Stimulated activated memory B cell treated with anti-CD40 and anti-IgM and Interleukin-4, amounts not matched to agents 10 μg/mL and 1 μg/mL and 100 μg/mL, for 72 hours (primary cell): ENCODE measurements at places on chromosomes 3 and 15.

- no peak for ATAC-seq
Measured at GRCh38 chr3:113151461-113152031, 59.8 kb upstream of the BOC start.

- no peak for ATAC-seq
Measured at GRCh38 chr3:121063628-121064027, 155.6 kb downstream of the STXBP5L start.

DNA sequence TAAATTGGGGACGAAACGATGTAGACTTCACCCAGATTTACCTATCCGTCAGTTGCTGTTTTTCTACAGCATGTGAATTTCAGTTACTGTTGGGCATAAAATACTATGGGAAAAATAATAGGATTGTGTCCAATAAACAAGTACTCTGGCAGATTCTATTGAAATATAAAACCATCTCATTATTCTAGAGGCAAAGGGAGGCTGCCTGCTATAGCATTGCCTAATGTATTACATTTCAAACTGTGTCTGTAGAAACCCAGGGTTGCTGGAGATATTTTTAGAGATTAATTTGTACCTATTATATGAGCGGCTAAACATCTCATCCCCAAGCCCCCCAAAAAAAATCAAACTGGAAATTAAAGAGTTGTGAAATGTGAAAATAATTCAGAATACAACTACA is 159.6 kb upstream of the IL12A start:
- ATAC-seq, result no peak

DNA sequence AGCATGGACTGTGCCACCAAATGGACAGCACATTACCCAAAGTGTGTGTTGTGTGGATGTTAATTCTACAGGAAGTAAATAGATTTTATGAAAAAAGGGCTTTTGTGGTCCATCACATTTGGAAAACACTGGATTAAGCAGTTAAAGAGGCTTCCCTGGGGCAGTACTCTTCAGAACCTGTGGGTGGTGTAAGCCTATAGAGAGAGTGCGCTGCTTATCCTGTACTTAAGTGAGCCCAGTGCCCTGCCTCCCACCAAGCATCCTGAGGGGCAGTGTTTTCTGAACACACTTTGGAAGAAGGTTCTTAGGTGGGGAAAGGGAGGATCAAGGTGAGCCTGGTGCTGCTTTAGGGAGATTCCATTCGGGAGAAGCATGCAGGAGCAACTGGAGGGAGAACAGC is 10.9 kb downstream of the TTLL3 start:
- no peak for ATAC-seq

GRCh38 chr15:92407916-92408315 is 14.2 kb downstream of the ST8SIA2 start:
- ATAC-seq, result no peak

DNA sequence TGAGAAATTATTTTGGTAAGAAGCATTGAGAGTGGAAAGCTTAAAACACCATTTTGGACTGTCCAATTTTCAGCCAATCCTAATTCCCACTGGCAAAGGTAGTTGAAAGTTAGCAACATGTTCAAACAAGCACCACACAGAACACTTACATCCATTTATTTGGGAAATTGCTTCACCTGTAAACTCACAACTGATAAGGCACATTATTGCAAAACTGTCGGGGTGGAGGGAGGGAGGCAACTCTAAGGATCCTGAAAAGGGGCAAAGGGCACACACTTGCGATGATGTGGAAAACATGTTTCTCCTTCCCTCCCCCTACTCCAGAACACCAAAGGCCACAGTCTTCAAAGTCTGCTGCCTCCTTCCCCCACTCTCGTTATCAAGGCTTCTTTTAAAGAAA is 9.4 kb downstream of the TMEM41A start:
- ATAC-seq, result no peak

DNA sequence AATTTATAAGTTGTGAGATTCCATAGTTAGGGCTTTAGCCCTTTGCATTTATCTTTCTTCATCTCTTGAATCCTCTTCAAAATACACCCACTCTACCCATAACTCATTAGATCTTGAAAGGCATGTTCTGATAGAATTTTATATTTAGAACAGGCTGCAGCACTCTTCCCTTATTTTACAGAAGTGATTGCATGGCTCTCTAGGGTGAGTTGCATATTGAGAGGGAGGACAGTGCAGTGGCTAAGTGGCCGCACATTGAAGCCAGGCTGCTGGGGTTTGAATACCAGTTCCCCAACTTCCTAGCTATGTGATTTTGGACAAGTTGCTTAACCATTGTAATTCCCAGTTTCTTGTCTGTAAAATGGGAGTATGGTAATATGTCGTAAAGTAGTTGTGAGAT is 2.5 kb downstream of the CD86 start:
- ATAC-seq, result no peak

DNA sequence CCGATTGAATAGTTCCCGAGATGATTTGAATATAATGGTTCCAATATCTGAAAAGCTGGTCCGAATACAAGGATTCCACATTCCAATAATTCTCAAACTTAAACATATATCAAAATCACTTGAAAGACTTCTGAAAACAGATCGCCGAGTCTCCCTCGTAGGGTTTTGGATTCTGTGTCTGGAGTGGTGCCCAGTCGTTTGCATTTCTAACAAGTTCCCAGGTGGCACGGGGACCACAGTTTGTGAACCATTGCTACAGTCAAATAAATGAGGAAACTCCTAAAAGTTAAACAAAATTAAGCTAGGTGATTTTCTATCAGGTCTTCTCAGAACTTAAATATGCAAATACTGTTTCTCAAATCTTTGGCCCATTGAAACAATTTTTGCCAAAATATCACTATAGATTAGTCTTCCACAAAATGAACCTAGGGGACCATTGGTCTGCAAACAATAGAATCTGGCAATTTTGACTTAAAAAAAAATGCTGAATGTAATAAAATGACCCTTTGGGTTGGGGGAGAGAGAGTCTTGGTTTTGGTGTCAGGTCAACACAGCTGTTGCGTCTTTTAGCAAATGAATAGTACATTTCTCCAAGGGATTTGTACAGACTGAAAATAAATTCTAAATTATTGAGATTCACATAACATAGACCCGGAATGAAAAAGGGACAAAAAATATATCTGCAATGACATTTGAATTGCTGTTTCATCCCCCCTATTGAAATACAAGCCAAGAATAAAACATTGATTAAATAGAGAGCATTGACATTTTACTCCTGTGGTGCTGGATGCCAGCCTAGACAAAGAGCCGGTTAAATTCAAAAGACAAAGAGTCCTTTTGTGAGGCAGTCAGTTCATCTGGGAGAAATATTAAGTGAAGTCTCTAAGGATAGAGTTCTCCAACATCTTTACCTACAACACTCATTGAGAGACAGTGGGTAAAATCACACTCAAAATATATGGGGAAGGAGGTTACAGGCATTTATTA is 175.7 kb upstream of the ADAMTS9 start:
- no peak for ATAC-seq

GRCh38 chr3:45105855-45106671 is 40.1 kb downstream of the CDCP1 start:
- peak; percentile 31 for ATAC-seq

- ATAC-seq, result no peak
Measured at GRCh38 chr15:31905054-31905453, 125.3 kb upstream of the CHRNA7 start.

GRCh38 chr15:42741710-42742109 is 4.8 kb upstream of the CDAN1 start:
- no peak for ATAC-seq

DNA sequence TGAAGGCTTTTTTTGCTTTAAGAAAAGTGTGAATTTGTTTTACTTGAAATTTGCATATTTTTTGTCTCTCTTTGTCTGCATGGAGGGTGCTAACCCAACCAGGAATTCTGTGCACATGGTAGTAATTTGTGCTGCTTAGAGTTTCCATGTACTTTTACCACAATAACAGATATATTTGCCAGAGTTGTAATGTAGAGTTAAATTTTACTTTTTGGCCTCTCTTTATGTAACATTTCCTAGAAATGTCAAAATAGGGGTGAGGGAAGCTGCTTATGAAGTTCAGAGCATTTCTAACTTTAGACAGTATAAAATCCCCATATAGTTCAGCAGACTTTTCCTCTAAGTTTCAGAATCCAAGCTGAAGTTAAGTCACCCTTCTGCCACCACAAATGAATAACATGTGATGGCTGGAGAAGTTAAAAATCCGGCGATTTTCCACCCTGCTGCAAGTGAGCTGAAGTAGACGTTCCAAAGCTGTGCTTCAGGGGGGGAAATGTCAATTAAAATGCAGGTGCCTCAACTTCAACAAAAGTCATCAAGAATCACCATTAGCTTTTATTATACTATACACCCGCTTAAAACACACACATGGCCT is 385.7 kb upstream of the NR2F2 start:
- no peak for ATAC-seq

DNA sequence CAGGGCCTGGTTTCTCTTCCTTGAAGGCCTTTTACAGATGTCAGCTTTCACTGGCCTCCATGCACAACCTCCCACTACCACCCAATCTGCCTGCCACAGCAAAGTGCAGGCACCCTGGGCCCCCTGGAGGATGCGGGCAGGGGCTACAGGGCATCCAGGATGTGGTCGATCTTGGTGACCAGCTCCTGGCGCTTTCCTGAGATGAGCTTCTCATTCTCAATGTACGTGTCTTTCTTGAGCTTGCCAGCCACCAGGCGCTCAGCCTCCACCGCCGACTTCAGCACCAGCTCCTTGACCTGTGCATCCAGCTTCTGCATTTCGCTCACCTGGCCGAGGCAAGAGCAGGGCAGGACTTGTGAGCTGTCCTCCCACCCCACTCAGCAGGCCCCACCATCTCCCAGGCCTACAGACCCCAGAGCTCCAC is 30.3 kb downstream of the RPN1 start:
- ATAC-seq, result no peak

- ATAC-seq, result no peak
Measured at GRCh38 chr3:8709801-8710507, 23.6 kb upstream of the CAV3 start.

GRCh38 chr3:177694316-177694715 is 497.0 kb upstream of the TBL1XR1 start:
- peak; percentile 87 for ATAC-seq

DNA sequence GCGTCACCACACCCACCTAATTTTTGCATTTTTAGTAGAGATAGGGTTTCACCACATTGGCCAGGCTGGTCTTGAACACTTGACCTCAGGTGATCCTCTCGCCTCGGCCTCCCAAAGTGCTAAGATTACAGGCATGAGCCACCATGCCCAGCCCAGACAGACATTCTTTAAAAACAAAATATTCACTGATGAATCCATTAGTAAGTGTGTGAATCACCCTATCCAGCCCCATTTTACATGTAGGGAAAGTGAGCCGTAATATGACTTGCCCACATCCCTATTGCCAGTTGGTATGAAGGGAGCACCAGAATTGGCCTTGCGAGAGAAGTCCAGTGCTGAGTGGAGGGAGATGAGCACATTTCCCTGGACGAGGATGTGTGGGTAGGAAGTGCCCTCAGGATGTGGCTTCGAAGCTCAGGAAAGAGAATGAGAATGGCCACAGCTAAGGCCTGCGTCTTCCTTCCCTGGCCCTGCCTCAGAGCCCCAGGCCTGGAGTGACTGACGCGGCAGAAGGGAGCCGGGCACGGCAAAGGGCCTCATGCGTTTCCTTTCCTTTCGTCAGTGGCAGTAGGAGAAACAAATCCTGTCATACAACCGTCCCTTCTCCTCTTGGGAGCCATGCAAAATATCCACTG is 28.3 kb upstream of the ETV5 start:
- no peak for ATAC-seq

- peak; percentile 20 for ATAC-seq
Measured at GRCh38 chr15:63517628-63518027, 13.2 kb downstream of the USP3 start.

DNA sequence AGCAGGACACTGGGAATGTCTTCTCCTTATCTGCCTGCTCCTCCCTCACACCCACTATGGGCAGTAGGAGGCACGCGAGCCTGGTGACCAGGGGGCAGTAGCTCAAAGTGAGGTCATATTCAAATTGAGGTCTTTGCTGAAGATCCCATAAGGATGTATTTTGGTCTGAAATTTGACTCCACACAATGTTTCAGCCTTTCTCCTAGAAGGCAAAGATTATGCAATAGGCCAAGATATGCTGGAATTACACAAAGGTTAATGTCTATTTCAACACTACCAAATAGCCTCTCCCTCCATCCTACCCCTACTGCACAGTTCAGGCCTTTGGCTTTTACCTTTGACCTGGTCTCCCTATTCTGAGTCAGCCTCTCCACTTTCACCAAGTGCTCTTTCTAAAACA is 203.0 kb downstream of the TIGIT start:
- ATAC-seq, result no peak

DNA sequence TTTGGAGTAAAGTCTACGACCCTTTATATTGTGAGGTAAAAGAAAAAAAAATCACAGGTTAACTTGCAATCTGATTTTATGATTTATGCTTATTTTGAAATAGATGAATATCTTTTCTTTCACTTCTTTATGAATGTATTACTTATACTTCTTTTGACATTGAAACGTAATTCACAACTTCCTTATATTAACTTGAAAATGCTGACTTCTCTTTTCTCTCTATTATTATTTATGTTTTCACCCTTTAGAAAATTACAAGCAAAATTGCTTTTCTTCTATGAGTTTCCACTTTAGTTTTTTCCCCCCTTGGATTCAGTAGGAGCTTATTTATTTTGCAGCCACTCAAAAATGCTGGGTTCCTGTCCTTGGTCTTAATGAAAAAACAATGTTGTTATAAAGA is 25.4 kb downstream of the ACP3 start:
- no peak for ATAC-seq

- ATAC-seq, result peak; percentile 75
Measured at GRCh38 chr3:189132231-189132671, 39.5 kb upstream of the TPRG1 start.

DNA sequence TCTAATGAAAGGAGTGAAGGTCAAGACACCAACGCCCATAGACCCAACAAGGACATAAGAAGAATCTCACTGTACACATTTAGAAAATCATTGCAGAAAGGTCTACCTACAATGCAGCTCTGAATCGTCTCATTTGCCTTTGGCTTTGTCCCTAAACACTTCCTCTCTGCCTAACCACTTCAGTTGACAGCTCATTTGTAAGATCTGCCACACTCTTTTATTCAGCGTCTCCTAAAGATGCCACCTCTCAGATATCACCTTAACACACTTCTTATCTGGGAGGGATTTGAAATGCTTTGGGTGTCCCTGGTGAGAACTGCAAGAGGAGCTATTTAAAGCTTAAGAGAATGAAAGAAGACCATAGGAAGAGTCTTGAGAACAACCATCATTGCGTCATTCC is 38.7 kb downstream of the RAB27A start:
- no peak for ATAC-seq

GRCh38 chr3:11304175-11304574 is 32.0 kb downstream of the ATG7 start:
- ATAC-seq, result no peak

- ATAC-seq, result peak; percentile 79
Measured at GRCh38 chr3:72520690-72521308, 327.4 kb downstream of the SHQ1 start.

DNA sequence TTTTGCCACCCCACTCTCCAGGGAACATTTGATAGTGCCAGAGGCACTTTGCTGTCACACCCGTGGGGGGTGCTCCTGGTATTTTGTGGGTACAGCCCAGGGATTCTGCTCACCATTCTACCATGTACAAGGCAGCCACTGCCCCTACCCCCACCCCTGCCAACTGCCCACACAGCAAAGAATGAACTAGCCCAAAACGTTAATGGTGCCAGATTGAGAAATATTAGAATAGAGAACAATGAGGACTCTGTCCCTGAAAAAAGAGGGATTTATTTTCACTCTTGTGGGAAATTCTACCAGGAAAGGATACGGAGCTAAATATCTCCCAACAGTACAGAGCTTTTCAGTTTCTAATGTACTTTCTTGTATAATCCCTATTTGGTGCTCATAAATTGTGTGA is 154.5 kb upstream of the SUCLG2 start:
- ATAC-seq, result no peak

- ATAC-seq, result no peak
Measured at GRCh38 chr15:64274341-64274950, 81.5 kb downstream of the CSNK1G1 start.
